ENCODE measurements at places on chromosomes 13 and 19.

GRCh38 chr13:109330123-109330522, 456.3 kb downstream of the IRS2 start:
- DNase-seq, result no peak

DNA sequence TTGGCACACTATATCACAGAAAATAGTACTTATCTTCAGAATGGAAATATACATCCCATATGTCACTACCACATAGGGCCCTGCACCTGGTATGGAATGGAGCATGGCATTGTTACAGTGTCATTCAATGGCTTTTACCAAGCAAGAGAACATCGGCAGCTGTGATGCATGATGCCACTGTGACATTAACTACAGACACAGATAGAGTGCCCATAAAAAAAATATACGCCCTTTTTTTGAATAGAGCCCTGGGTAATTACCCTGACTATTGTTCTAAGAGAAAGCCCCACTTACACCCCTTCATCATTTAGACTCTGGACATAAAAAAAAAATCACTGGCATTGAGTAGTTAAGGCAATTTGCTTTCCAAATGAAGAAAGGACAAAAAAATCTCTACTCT, 320.3 kb downstream of the DNAJC15 start:
- no peak for DNase-seq

GRCh38 chr13:106494506-106494905, 41.0 kb downstream of the EFNB2 start:
- DNase-seq, result no peak

DNA sequence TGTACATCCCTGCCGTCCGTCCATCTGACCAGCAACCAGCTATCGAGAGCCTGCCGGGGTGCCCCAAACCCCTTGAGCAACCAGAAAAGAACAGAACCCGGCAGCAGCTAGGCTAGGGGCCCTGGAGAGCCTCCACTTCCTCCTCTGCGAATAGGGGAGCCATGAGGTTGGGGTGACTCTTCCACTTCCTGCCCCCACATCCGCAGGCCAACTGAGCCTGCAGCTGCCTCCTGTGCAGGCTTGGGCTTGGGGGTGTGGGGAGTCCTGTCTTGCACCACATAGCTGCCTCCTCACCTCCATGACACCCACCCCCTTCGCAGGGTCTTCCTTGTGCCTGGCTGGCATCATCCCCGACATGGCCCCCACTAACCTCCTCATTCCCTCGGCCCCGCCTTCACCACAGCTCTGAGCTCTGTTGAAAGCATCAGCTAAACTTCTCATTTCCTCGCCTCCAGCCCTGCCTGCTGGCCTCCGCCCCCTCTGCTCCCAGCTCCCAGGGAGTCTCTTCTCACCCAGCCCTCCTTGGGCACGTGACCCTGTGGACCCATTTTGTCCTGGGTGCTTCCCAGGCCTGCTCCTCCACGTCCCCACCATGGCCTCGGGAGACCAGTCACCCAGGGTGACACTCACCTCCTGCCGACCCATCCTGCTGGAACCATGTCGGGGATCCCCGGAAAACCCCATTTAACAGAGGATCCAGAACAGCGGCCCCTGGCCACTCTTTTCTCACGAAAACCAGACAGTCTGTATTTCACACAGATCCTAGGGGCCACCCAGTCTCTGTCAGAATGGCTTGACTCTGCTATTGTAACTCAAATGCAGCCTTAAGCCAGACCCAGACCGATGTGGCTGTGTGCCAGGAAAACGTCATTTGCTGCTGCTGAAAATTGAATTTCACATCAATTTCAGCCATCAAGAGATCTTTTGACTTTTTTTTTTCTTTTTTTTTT, 50.4 kb downstream of the MYO9B start:
- DNase-seq, result no peak

DNA sequence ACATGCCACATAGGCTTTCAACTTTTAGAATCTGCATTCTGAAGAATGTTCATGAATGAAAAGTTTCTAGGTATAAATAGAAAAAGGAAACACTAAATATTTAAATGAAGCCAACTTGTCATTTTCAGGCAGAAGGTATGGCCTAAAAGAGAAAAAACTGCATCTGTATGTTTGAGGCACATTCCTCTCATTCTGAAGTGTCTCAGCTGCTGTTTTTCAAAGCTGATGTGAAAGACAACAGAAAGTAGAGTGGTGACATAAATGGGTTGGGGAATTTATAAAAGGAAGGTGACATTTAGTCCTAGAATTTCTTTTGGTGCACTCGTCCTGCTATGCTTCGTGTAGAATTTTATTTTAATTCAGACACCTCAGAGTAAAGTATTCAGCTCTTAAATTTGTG, 539.6 kb upstream of the SLITRK5 start:
- DNase-seq, result no peak

DNA sequence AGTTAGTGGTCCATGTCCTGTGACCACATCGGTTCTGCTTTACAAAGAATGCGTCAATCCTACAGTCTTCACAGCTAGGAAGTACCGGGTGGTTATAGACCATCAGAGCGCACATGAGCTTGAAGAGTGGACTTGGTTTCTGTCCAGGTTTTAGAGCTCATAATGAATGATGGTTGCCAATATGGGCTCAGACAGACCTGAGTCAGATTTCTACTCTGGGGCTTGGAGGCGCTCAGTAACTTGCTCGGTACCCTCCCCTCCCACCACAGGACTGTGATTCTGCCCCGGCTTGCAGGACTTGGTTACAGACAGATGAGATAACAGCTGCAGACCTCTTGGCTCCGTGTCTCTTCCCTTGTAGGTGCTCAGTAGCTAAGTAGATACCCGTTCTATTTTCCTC, 284.7 kb downstream of the TSHZ3 start:
- DNase-seq, result no peak

DNA sequence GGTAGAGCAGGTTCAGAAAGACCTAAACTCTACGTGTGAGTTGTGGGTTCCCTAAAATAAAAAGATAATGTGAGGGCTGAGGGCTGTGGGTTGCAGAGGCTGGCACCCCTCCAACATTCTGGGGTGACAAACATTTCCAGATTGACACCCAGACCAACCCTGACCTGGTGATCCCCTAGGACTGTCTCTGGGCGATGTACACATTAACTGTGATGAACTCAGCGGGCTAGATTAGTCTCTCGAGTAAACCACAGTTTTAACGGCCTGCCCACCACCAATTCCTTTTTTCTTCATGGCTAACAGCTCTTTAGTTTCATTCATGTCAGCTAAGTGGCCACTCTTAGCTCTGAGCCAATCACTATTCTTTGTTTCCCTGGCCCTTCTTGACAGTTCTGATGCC, 24.8 kb downstream of the SIAH3 start:
- no peak for DNase-seq

- DNase-seq, result no peak
Observed at GRCh38 chr13:42895776-42896175, 96.3 kb downstream of the EPSTI1 start.

DNA sequence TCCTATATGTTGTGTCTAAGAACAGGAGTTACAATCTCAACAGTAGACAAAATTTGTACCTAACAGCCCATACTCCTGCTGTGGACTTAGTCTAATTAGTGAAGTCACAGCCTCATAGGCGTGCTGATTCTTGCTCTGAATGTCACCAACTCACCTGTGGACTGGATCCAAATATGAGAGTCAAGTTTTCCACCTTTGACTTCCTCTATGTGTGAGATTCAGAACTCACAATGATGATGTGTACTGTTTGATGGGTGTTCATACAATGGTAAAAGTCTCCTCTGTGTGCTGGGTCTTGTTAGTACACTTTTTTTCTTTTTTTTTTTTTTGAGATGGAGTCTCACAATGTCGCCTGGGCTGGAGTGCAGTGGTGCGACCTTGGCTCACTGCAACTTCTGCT, 7.8 kb upstream of the ZNF91 start:
- no peak for DNase-seq

- DNase-seq, result no peak
Observed at GRCh38 chr19:10965398-10965797, 4.6 kb downstream of the SMARCA4 start.
